ENCODE measurements at places on chromosomes 5 and 9. TPM values are rescaled to one million over a fixed set of nuclear protein-coding genes. Genes with fewer than 3 reads are reported as not detected.

- DNase-seq: no peak
Observed at GRCh38 chr5:126428421-126428820, 5.2 kb downstream of the GRAMD2B start.

DNA sequence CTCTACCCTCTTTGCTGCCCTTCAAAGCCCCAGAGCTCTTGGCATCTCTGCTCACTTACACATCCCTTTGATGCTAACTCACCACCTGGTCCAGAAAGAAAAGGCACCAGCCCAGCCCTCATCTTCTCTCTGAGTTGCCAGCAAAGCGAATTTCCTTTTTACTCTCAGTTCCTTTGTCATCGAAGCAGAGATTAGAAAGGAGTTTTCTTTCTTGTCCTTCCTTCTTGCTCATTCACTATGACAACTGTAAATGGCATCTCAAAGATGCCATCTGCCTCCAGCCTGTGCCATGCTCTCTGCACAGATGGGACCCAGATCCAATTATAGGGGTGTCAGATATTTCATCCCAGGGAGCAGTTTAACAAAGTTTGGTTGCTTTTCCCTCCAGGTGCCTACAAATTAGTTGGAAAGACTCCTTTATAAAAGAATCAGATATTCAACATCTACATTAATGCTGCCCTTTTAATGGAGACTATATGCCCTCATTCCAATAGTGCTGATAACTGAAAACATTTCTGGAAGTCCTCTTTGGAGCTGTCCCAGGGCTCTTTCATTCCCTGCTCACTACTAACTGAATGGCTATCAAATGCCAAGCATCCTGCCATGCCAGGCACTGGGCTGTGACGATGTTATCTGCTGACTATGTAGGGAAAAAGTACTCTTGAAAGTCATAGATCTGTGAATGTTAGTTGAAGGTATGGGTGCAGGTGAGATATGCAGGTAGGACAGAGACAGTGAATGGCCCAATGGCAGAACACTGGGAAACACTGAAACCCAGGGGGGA lies 58.9 kb downstream of the SUSD1 start:
- DNase-seq: no peak

DNA sequence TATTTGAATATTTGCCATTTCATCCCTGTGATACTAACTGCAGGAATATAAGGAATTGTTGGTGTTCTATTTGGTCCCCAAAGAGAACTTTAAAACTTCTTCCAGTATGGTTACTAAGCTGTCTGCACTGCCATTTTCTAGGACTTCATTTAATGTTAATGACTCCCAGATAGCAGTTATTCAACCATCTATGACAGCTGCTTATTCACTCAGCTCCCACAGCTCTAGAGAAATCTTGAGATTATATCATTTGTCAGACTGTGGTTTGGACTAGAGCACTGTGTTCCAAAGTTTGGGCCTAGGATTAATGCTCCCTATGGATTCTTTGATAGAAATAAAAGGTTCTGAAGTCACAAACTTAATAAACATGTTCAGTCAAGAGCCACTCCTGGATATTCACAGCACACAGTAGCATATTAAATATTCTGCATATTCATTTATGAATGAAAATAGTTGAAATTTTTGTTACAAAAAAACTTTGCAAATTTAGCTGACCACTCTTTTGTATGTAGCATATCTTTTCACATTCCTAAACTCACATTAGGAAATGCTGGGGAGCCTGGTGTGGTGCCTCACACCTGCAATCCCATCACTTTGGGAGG lies 173.7 kb downstream of the NFIB start:
- no peak for DNase-seq

- DNase-seq: no peak
Observed at GRCh38 chr9:75017378-75017777, 10.7 kb downstream of the CARNMT1 start.

DNA sequence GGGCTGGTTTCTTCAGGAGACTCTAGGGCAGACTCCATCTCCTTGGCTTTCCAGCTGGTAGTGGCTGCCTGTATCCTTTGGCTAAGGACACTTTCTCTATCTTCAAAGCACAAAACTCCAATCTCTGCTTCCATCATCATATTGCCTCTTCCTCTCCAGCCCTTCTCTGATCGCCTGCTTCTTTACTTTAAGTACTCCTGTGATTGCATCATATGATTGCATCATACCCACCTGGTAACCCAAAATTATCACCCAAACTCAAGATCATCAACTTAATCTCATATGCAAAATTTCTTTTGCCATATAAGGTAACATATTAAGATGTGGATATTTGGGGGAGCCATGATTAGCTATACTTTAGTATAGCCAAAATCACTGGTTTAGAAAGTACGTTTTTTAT lies 1092.6 kb upstream of the CDH6 start:
- no peak for DNase-seq

GRCh38 chr9:91705386-91705785 lies 244.6 kb downstream of the ROR2 start:
- DNase-seq: no peak

GRCh38 chr5:151740958-151741373 lies 17.5 kb downstream of the ATOX1 start:
- DNase-seq: no peak

- DNase-seq: no peak
Observed at GRCh38 chr5:122967085-122967484, 69.4 kb downstream of the PPIC start.

DNA sequence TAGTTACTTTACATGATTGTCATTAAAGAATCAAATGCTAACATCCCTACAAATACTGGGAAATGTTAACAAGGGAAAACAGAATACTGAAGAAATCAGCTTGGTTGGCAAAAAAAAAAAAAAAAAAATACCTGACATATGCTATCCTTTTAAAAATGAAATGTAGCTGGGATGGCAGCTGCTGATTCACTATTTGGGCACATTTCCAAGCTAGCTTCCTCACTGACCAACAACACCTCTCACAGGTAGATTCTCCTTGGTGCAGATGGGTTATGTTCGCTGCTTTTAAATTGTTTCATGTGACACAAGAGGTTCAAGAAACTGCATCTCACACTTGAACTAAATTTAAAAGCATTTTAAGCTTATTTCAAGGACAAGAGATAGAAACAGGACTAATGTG lies 6.1 kb upstream of the PRUNE2 start:
- DNase-seq: no peak

- DNase-seq: no peak
Observed at GRCh38 chr5:7759951-7760580, 90.9 kb downstream of the CFAP90 start.

DNA sequence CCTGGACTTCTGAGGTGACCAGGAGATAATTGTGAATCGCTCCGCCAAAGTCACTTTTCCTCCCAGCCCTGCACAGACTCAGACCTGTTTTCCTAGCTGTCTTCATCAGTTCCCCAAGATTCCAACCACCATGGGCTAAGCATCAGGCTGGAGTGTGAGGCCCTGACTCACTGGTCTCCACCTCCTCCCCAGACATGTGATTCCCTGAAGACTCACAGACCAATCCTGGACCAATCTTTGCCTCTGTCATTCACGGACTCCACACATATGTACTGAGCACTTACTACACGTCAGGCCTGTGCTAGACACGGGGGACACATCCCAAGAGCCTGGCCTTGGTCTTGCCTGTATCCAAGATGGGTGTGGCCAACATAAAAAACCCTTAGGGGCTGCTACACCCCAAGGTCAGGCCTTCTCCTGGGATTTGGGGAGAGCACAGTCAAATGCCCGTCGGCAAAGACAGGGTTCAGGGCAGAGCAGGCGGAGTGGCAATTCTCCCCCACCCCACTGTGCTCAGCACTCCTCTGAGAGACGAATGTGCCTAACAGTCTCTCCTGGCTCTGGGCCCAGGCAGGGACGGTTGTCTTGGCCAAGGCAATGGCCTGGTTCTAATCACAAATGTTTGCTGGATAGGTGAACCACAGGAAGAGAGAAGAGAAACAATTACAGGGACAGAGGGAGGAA lies 11.9 kb downstream of the EEIG1 start:
- no peak for DNase-seq

DNA sequence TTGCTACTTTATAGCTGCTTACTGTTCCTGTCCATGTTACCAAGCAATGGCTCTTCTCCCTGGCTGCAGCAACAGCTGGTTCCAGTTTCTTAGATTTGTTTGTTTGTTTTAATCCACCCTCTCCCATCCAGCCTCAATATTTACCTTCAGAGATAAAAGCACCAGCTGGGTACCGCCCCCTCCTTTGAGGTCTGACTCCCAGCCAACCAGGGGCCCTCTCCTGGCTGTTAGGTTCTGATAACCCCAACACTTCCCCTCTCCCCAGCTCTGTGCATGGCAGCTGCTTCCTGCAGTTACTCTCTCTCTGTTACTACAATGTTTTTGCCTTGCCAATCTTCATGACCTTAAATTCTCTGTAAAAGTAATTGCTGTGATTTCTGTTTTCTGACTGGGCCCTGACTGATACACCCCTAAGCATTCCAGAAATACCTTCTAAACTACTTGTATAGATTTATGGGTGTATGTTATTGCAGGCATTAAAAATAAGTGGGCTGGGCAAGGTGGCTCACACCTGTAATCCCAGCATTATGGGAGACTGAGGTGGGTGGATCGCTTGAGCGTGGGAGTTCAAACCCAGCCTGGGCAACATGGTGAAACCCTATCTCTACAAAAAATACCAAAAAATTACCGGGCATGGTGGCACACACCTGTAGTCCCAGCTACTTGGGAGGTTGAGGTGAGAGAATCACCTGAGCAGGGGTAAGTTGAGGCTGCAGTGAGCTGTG lies 2.6 kb upstream of the GCNT1 start:
- peak; percentile 58 for DNase-seq

DNA sequence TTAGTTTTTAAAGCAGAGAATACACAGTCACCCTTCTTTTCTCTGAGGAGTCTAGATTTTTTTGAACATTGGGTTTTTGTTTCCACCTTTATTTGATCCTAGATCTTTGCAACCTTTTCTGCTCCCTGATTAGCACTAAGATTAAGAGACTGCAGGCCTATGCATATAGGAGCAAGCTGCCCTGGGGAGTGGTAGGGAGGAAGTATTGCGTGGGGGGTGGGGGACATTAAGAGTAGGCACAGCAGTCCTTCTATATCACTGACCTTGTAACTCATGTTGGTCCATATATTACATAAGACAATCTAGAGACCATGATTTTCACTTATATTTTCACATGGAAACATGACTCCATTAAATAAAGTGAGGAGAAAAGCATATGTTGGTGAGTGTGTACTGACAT lies 149.1 kb downstream of the ADGRV1 start:
- DNase-seq: no peak

DNA sequence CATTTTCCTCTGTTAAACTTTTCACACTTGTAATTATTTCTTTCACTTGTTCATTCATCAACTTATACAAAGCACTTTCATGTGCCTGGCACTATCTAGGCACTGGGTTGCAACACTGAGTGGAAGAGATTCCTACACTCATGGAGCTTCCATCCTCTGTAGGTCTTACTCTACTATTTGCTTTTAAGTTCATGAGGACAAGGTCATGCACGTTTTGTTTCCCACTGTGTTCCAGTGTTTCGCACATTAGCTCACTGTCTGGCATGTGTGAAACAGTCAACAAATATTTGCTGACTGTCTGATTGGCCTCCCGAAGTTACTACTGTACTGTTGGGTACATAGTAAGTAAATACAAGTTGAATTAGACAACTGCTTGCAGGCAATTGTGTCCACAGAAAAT lies 87.9 kb upstream of the IFNK start:
- no peak for DNase-seq

GRCh38 chr5:153907170-153907775 lies 131.4 kb downstream of the FAM114A2 start:
- DNase-seq: no peak

DNA sequence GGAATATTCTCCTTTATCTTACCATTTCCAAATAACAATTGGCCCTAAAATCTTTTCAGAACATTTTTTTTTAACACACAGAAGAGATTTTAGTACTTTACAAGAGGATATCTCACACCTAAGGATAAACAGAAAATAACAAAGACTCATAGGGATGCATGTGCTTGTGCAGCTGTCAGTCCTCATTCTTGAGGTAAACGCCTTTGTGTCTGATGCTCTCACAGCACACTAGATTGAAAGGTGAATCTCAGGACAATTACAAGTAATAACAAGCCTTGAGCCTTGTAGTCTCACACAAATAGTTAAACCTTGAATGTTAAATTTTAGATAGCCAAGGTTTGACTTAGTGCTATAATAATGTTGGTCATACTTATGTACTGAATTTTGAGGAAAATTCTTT lies 439.2 kb downstream of the PTPRD start:
- DNase-seq: no peak

DNA sequence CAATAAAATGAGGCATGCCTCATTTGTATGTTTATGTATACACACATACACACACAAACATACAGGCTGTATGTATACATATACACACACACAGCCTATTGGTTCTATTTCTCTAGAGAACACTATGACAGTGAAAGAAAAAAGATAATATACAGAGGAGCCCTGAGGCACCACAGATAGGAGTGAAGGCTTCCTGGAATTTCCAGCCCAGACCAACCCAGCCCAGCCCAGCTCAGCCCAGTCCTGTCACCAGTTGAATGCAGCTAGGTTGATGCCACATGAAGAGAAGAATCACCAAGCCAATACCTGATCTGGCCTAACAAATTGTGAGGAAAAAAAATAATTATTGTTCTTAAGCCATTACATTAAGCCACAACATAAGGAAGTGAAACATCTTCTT lies 126.9 kb upstream of the PDE4D start:
- DNase-seq: no peak

GRCh38 chr5:66138637-66139317 lies 5.3 kb upstream of the SREK1 start:
- DNase-seq: no peak

DNA sequence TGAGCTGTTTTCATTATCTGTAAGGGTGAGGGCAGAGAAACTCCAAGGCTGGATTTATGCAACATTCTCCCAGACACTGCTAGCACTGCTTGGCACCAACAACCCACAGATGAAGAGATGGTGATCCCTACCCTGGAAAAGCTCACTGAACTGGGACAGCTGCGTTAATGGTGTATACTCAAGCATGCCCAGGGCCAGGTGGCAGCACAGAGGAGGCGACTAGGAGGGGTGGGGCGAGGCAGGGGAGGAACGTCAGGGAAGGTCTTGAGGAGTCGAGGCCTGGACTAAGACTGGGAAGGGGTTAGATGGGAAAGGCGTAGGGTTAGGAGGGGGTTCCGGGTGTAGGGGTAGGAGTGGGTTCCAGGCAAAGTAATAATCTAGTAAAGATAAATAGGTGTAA lies 73.1 kb upstream of the TBC1D9B start:
- no peak for DNase-seq

DMGDH gene
- 1.2 TPM for total RNA-seq

CRHBP gene
- total RNA-seq: 2.5 TPM

PPP3R2 gene
- total RNA-seq: not detected

TMEM174 gene
- not detected for total RNA-seq

SLC30A5 gene
- 25.4 TPM for total RNA-seq

SPATA9 gene
- not detected for total RNA-seq

SPAAR gene
- not detected for total RNA-seq

Data from CD4-positive, CD25-positive, alpha-beta regulatory T cell (primary cell).